ENCODE measurements at places on chromosomes 7 and 10.
A peak's percentile ranks its signal among the peaks of the same experiment; 100 is the strongest.

- DNase-seq, result no peak
Observed at GRCh38 chr10:73232887-73233286, 14.2 kb downstream of the DNAJC9 start.

DNA sequence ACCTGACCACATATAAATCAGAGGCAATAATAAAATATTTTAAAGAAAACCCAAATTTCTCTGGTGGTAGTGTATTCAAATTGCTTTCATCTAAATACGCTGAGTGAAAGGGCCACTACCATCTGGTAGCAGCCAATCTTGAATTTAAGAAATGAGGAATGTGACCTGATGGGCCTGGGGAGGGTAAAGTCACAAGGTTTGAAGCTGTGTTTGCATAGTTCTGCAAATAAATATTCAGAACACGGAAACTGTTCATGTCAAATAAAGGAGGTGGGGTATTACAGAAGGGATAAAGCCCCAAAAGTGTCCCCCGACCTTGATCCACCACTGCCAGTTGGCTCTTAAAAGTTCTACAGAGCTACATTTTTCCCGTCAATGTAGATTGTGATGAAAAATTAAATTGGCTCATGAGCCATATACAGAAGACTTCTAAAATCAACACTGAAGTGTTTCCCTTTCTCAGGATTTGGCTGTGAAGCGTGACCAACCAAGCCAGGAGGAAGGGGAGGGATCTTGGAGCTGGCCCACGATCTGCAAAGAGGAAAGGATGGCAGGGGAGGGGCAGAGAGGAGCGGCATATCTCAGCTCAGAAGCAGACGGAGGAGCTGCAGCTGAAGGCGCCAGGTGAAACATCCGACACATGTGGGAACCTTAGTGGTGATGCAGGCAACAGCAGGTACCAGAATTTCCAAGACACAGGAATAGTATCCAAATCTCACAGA is 39.6 kb downstream of the MPP7 start:
- no peak for DNase-seq

DNA sequence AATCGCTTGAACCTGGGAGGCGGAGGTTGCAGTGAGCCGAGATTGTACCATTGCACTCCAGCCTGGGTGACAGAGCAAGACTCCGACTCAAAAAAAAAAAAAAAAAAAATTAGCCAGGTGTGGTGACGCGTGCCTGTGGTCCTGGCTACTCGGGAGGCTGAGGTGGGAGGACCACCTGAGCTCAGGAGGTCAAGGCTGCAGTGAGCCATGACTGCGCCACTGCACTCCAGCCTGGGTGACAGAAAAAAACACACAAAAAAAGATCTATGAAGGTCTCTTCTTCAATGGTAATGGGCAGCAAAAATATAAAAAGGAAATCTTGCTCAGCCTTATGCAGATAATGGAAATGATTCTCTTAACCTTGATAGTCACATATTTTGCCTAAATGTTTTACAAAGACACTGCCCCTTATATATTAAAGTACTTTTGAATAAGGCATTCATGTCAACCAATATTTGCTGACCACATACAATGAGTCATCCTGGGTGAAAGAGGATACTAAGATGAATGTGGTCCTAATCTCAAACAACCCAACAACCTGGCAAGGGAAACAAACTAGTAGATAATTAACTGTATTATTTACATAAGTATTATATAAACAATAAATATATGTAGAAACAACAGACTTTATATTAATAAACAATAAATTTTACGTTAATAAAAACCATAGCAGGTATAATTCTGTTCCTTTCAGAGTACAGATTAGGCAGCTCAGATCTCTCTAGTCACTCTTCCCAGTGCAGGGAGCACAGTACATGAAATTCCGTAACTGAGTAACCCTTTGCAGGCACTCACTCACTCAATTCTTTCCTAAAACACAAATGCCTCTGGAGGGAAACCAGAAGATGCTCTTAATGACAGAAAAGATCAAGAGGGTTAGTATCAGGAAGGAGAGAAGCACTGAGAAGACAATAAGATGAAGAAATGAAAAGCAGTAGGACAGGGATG is 8.1 kb downstream of the TOMM7 start:
- DNase-seq, result no peak

GRCh38 chr10:20993830-20994527 is 96.9 kb upstream of the NEBL start:
- no peak for DNase-seq

DNA sequence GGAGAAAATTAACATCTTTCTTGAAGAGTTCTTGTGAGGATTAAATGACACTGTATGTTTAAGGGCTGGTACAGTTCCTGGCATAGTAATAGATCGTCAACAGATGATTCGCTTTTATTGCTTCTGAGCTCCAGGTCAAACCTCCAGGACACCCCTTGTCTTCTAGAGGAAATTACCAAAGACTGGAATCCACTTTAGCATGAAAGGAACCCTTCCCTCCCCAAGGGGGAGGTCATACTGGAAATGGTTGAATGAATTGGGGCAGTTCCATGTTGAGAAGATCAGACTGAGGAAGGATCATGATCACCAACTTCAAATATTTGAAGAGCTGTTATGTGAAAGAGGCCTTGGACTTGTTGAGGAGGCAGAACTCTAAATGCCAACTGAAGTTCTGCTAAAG is 8.9 kb downstream of the NFE2L3 start:
- no peak for DNase-seq

GRCh38 chr10:132316133-132316532 is 8.4 kb upstream of the STK32C start:
- no peak for DNase-seq

DNA sequence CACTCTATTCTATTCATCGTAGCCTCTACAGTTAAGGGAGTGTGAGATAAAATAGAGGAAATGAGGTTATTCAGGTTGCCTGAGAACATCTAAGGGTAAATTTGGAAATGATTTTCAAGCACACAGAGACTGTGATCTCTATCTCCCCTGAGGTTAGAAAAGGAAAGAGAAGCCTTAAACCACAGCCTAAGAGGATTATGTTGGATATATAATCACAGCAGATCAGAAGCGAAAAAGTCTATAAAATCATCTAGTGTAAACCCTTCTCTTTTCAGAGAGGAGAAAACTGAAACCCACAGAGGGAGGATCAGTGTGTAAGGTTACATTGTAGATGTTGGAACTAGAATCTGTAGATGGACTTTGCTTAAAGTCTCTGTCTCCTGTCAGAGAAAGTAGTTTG is 90.6 kb upstream of the SEMA3E start:
- no peak for DNase-seq

- DNase-seq, result no peak
Observed at GRCh38 chr7:17462131-17462631, 163.7 kb downstream of the AHR start.

- peak; percentile 68 for DNase-seq
Observed at GRCh38 chr10:6201516-6201975, 1.2 kb upstream of the PFKFB3 start.

GRCh38 chr7:35906191-35906908 is 105.5 kb downstream of the SEPTIN7 start:
- DNase-seq, result peak; percentile 41

- no peak for DNase-seq
Observed at GRCh38 chr7:105187302-105188169, 173.5 kb downstream of the KMT2E start.

- DNase-seq, result no peak
Observed at GRCh38 chr7:67105377-67105776, 108.7 kb downstream of the TYW1 start.

DNA sequence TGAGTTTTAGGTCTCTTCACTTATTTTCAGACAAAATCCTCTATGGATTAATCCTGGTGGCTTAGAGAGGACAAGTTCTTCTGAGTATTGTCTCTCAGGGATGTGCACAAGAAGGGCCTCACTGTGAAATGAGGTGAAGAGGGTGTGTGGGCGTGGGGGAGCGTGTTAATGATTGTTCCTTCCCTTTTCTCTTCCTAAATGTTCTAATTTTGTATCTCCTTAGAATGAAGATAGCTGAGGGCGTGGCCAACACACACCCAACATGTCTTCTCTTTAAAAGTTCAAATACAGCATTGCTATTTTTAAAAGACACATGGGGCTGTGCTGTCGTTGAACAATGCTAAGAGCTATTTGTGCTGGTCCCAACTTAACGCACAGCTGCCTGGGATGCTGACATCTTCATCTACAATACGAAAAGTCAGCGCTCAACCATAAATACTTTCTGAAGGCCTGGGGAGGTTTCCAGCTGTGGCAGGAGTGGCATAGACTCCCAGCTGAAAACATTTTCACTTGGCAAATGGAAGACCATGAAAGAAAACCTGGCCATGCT is 135.9 kb downstream of the JCAD start:
- DNase-seq, result no peak

- no peak for DNase-seq
Observed at GRCh38 chr7:149140831-149141230, 6.4 kb upstream of the ZNF398 start.

- DNase-seq, result no peak
Observed at GRCh38 chr7:123573341-123573740, 15.7 kb upstream of the NDUFA5 start.

- no peak for DNase-seq
Observed at GRCh38 chr7:48259463-48260280, 88.4 kb downstream of the ABCA13 start.

DNA sequence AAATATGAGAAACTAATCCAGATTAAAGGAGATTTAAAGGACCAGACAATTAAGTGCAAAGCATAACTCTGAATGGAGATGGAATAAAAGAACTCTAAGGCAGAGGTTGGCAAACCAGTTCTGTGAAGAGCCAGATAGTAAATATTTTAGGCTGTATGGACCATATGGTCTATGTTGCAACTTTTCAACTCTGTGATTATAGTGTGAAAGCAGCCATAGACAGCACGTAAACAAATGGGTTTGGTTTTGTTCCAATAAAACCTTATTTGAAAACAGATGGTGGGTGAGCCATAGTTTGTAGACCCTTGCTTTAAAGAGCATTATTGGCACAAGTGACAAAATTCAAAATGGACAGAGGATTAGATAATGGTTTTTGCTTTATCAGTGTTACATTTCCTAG is 884.1 kb downstream of the CCSER2 start:
- no peak for DNase-seq

- DNase-seq, result no peak
Observed at GRCh38 chr10:79335094-79335469, 12.2 kb upstream of the PPIF start.

GRCh38 chr7:32215697-32216096 is 145.5 kb upstream of the PDE1C start:
- DNase-seq, result no peak

- no peak for DNase-seq
Observed at GRCh38 chr7:134820778-134821177, 41.3 kb downstream of the CALD1 start.

GRCh38 chr7:26688388-26688787 is 176.0 kb downstream of the SKAP2 start:
- DNase-seq, result no peak

- DNase-seq, result no peak
Observed at GRCh38 chr10:118980870-118981269, 48.6 kb upstream of the NANOS1 start.

DNA sequence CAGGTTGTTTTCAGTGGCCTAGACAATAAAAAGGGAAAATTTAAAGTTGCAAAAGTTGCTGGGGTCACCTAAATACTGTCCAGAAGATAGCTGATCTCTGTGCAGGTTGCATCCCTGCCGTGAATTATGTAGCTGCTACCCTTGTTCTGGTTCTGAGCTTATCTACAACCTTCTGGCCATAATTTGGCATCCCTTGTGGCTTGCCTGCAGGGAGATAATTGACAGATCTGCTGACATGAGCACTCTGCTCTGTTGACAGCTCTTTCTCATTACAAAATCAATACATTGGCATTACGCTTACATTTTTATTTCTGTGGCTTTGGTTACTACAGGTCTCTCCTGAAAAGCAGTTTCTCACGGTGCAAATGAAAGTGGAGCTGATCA is 29.3 kb upstream of the HECTD2 start:
- DNase-seq, result no peak
